ENCODE measurements at places on chromosomes 2 and 18.

DNA sequence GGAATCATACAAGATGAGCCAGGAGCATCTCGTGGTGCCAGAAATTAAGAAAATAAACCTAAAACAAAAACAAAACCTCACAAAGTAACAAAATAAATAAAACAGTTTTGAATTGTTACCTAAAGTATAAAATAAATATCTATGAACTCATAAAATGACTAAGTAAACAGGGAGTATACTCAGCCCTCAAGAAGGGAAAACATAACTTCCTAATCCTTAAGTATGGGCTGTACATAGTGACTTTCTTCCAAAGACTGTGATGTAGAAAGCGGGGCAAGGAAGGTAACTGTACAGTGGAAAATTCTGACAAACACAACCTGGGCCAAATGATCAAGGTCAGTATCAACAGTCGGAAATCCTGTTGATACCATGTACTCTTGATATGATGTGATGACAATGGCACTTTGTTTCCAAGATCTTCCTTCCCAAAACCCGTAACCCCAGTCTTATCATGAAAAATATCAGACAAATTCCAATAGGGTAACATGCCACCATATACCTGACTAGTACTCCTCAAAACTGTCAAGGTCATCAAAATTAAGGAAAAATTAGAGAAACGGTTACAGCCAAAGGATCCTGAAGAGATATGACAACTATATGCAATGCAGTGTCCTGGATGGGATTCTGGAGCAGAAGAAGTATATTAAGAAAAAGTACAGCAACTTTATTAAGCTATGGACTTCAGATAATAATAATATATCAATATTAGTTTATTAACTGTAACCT lies 76.0 kb upstream of the XIRP2 start:
- DNase-seq, result no peak

DNA sequence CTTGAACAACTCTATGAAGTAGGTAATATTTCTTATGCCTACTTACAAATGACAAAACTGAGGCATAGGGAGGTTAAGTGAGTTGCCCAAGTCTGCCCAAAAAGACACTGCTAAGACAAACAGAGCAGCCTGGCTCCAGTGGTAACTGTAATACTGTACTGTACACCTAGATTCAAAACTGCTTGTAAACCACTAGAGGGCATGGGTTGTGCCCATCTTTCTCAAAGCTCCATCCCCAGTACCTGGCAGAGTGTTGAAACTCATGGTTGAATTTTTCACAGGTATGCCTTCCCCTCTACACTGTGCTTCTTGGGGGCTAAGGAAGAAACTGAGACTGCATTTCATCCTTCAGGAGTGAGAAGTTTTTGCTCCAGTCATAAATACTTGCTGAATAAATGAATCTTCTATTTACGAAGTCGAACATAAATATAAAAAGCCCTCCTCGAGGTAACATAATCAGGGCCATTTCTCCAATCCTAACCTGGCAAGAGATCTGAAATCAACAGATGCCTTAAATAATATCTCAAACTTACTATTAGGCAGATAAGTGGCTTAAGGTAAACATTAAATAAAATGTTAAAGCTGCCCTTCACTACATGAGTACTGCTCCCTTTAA lies 2.0 kb downstream of the PPP4R1 start:
- DNase-seq, result peak; percentile 46

DNA sequence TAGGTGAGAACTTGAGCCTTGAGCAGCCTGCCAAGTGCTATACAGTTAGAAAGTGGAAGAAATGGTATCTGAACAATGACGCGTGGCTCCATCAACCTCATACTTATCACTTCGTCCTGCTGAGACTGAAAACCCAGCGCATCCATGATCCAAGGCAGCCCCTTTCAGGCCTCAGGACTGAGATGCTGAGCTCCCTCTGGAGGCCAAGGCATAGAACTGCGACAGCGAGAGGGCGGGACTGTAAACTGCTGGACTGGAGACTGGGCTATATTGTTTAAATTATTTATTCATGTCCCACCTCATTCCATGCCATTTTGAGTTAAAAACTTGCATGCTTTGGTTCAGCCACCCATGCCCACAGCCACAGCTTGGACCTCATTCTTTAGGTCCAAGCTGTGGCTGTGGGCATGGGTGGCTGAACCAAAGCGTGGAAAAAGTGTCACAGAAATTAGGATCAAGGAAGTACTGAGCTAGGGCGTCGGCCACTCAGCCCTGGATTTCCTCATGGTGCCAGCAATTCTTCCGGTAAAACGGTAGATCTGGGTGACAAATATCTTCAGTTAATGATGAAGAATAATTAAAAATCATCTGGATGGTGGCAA lies 195.5 kb downstream of the L3MBTL4 start:
- no peak for DNase-seq

DNA sequence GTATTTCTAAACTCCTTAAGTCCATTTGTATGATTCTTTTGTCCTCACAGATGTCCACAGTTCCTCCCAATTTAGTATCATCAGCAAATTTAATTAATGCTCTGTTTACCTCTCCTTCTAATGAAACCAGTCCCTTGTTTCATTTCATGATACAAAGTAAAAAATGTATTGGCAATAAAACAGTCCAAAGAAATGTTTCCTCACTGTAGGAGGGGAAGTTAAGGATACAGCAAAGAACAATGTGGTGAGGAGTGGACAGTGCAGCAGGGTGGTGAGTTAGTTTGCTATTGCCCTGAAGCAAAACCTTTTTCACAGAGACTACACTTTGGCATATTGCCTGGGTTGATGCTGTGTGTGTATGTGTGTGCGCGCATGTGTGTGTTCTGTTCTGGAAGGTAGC lies 401.5 kb downstream of the ARHGAP15 start:
- no peak for DNase-seq

DNA sequence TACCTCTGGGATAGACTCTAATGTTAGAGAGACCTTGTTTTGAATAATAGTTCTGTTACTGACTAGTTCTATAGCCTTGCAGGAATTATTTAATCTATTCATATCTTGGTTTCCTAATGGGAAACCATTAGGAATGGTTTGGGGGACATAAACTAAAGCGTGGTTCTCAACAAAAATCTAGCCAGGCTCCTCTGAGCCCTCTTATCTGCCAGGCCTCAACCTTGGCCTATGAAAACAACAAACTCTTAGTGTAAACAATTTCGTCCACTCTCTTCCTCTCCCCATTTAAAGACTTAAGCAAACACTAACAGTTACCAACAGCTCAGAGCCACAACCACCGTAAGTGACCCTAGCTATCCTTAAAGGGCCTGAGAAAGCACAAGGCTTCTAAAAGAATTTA lies 10.6 kb upstream of the NBAS start:
- no peak for DNase-seq

GRCh38 chr18:79754831-79755351 lies 42.8 kb upstream of the KCNG2 start:
- no peak for DNase-seq

DNA sequence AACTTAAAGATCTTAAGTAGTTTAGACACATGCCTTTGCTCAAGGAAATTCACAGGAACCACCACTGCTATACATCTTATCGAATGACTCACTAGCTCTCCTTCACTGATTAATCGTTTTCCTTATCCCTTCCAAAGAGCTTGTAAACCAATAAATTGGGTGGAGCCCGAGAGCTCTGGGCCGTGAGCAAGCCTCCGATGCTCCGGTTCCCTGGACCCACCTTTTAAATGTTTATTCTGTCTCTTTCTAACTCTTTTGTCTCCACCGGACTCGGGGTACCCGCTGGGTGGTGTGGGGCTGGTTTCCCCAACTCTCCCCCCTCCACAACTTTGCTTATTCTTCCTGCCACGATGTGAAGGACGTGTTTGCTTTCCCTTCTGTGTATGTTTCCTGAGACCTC lies 292.9 kb upstream of the TMEFF2 start:
- DNase-seq, result no peak

DNA sequence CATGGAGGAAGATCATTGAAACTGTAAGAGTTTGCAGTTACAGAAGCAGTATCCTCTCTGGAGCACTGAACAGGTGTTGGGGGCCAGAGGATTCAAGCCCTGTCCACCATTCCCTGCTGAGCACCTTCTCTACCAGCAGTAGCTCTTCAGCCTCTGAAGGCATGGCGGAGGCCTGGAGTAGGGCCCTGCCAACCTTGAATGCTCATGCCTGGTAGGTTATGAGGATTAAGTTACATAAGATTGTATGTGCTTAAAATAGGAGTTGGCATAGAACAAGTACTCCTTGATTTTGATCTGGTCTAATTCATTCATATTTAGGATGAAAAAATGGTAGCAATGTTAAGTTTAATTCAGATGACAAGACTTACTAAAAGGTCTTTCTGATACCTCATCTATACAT lies 40.2 kb downstream of the FMNL2 start:
- DNase-seq, result no peak

DNA sequence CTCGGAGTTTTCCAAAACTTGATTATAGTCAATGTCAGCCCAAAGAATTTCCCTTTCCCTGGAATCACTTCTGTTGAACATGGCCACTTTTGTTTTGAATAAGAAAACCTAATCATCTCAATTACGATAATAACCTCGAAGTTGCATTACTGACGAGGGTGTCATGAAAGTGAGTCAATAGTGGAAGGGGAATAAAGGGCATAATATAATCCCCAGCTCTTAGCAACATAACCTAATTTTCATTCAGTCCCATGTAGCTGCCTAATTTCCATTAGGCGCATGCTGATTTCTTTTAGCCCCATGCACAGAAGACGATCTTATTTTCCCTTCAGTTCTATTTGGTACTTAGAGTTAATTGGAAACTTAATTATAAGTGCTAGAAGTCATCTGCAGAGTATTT lies 51.1 kb upstream of the RAPH1 start:
- no peak for DNase-seq

- no peak for DNase-seq
These were observed 66.6 kb downstream of the STPG4 start for GRCh38 chr2:47088371-47089082.

DNA sequence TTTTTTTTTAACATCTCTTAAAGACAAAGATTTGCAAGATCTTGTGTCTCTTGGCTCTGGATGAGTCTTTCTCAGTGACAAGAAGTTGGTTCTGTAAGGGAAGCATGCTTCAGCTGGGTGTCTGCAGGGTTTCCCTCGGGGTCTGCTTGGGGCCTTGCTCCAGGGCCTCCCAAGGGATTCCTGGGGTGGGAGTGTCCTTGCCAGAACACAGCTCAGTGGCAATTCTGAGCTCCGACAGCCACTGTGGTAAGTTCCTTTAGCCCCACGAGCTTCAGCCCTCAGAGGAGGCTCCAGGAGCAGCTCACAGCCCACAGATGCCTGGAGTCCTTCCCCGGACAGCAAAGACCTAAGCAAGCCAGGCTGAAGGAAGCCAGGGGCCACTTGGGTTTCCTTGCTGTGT lies 52.4 kb downstream of the EMX1 start:
- no peak for DNase-seq

- DNase-seq, result no peak
These were observed 6.3 kb downstream of the BOK start for GRCh38 chr2:241564596-241565410.

GRCh38 chr2:26975102-26975501 lies 4.7 kb downstream of the MAPRE3 start:
- no peak for DNase-seq

DNA sequence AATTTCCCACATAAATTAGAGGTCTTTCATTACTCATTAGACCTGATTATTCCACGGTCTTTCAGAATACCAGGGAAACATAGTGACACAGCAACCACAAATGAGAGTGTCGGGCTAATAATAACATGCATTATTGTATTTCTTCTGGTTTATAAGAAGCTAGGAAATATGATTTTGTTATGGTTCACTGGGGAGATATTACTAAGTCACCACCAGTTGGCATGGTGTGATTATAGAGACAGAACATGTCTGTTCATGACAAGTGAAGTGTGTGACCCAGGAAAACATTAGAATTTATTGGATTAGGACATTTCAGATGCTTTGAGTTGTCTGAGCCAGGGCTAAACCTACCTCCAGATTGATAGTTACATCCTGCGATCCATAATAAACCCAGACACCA lies 494.4 kb downstream of the FBXO15 start:
- no peak for DNase-seq

DNA sequence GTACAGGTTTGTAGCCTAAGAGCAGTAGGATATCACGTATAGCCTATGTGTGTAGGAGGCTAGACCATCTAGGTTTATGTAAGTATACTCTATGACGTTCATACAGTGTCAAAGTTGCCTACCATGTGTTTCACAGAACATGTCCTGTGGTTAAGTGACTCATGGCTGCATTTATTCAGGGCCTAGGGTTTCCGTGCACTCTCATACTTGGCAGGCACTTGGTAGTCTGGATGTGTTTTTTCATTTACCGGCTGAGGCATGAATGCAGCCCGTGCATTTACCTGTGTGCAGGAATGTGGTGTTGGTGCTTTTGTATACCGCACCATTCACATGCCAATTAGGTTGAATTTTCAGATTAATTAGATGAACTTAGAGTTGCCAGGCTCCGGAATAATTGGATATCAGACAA lies 43.4 kb downstream of the MYL12B start:
- peak; percentile 84 for DNase-seq

GRCh38 chr2:233419602-233420391 lies 65.5 kb downstream of the DGKD start:
- peak; percentile 62 for DNase-seq

GRCh38 chr18:37654731-37655369 lies 89.3 kb upstream of the CELF4 start:
- no peak for DNase-seq

- DNase-seq, result peak; percentile 53
These were observed 315.5 kb upstream of the MYT1L start for GRCh38 chr2:2646433-2647051.

DNA sequence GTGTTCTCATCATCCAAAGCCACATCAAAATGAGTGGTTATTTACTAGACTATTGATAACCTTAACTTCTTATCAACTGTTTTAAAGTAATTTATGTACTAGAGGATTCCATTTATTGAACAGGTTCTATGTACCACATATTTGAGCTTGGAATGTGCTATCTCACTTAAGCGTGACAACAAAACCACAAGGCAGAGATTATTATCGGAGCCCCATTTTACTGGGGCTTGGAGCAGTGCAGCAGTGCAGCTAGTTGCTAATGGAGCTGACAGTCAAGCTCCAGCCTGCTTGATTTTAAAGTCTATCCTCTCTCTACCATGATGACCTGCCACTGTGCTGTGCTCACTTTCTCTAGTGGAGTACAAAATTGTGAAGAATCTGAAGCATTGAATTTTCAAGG lies 24.6 kb downstream of the GCG start:
- DNase-seq, result no peak

DNA sequence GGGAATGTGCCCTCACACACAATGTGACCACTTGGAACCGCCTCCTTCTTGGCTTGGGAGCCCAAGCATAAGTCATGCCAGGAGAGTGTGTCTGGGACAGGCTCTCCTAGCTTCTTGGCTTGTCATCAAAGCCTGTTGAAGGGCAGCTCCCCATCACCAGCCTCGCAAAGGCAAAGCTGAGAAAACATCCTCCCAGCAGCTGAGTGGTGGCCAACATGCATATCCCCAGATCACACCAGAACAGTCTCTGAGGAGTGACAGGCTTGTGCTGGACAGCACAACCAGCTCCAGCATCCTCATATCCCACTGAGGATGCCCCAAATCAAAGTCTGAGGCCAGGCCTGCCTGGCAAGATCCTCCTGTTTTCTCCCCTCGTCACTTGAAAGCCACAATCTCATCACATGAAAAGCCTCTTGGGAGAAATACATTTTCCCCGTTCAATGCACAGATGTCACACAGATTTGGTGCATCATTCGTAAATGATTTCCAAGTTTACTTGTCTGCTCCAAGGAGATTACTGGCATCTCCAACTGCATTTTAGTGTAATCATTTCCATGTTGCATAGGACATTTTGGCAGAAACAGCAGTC lies 269.3 kb downstream of the TTC32 start:
- DNase-seq, result no peak
